ENCODE measurements at places on chromosomes 7 and 10.
A peak's percentile ranks its signal among the peaks of the same experiment; 100 is the strongest.

GRCh38 chr10:10657139-10657760 is 360.4 kb upstream of the CELF2 start:
- no peak for DNase-seq

DNA sequence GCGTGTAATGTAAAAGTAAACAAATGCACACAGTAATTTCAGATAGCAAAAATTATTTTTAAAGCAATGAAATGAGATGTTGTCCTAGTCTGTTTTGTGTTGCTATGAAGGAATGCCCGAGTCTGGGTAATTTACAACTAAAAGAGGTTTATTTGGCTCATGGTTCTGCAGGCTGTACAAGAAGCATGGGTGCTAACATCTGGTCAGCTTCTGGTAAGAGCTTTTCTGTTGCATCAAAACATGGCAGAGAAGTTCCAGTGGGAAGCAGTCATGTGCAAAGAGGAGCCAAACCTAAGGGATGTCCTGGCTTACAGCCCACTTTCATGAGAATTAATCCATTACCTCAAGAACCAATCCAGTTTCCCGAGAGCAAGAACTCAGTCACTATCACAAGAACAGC is 62.9 kb upstream of the MNX1 start:
- no peak for DNase-seq

DNA sequence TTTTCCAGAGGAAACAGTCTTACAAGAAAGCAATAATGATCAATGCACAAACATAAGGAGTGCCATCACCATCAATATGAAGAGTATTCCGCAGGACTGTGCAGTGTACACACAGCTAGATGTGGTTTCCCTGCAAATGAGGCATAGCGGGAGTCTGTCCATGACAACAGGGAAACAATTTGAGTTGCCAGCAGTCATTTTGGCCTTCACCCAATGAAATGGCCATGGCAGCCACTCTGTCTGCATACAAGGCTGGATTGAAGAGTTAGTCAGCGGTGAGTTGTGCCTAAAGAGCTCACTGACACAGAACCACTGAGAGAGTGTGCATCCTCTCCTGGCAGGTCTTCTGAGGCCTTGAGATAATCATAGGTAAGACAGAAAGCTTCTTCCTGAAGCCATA is 303.3 kb downstream of the IPMK start:
- no peak for DNase-seq

GRCh38 chr10:75210282-75211006 is at the start of gene VDAC2:
VDAC2 (plus strand) TSS chr10:75210796; CDS start chr10:75211159, 363 bp downstream.
- peak; percentile 47 for DNase-seq

GRCh38 chr7:141358386-141358785 is 192.8 kb upstream of the AGK start:
- no peak for DNase-seq

Measured in NCI-H524 (cell line).